ENCODE measurements at places on chromosomes 11 and 22.
A peak's percentile ranks its signal among the peaks of the same experiment; 100 is the strongest.

DNA sequence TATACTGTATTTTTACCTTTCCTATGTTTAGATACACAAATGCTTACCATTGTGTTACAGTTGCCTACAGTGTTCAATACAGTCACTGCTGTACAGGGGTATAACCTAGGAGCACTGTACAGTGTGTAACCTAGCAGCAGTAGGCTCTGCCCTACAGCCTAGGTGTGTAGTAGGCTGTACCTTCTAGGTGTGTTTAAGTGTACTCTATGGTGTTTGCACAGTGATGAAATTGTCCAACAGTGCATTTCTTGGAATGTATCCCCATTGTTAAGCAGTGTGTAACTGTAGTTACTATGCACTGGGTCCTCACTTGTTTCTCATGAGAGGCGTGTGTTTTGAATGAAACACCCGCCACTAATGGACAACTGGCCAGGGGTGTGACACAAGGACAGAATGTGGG lies 269.0 kb downstream of the OPCML start:
- DNase-seq = no peak

- DNase-seq = no peak
Observed at GRCh38 chr11:57982776-57983175, 40.9 kb upstream of the OR9Q1 start.

DNA sequence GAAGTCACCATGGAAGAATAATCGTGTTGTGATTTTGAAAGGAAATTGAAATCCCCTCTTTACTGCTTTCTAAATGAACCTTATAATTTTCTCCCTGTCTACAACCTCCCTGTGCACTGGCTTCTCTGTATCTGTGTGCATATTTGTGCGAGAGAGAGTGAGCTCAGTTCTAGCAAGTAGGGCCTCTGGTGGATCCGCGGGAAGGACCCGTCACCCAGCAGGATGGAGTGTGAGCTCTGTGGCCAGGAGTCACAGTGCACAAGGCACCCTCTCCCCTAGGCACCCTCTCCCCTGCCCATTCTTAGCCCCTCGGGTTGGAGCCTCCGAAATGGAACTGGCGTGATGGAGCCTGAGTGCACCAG lies 109.0 kb downstream of the TRIM29 start:
- DNase-seq = no peak

GRCh38 chr11:93132836-93133235 lies 65.0 kb downstream of the SLC36A4 start:
- DNase-seq = no peak

GRCh38 chr11:120925944-120926343 lies 98.0 kb upstream of the TBCEL start:
- DNase-seq = no peak

- DNase-seq = no peak
Observed at GRCh38 chr11:113446938-113447337, 28.3 kb downstream of the DRD2 start.

- no peak for DNase-seq
Observed at GRCh38 chr22:41848468-41848867, 15.6 kb downstream of the SREBF2 start.

GRCh38 chr11:103903621-103904323 lies 132.7 kb upstream of the DDI1 start:
- no peak for DNase-seq

GRCh38 chr22:40007853-40008710 lies 13.3 kb downstream of the FAM83F start:
- no peak for DNase-seq

- no peak for DNase-seq
Observed at GRCh38 chr11:65778431-65778900, 2.3 kb downstream of the AP5B1 start.

- no peak for DNase-seq
Observed at GRCh38 chr11:96207459-96208449, 135.2 kb downstream of the MAML2 start.

GRCh38 chr11:58888579-58888978 lies 44.1 kb upstream of the GLYATL2 start:
- no peak for DNase-seq

DNA sequence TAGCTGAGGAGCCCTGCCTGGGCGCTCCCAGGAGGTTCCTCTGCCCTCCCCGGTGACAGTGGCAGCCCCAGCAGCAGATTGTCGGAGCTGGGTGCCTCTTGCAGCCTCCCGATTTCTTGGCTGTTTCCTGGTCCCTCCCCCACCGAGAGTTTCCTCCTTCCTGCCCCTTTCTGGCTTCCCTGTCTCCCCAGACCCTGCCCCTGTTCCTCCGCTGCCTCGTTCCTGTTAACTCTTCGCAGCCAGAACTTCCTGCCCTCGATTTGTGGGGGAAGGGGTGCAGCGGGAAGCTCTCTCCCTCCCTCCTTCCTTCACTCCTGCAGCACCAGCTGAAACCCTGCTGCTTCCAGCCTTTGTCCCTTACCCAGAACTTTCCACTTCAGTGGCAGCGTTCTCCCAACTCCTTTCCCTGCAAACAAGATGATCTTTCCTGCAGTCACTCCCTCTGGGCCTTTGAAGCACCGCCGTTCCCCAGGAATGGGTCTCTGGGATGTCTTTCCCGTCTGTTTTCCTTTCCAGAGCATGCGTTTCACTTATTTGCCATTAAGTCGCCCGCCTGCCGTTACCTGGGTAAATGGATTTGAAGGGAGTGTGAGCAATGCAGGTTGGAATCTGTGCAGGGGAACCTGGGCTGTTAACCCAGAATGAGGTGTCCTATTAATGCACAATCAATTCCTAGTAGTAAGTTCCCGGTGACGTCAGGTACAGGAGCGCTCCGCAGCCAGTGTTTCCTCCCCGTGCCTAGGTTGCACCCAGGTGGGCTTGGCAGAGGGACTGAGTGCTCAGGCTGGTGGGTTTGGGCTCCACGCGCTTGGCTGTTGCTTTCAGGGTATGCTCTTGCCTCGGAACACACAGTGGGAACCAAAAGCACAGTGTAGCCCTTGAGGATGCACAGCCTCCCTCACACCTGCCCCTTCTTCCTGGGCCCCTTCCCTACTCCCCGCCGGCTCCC lies 4.3 kb downstream of the GRK2 start:
- no peak for DNase-seq

GRCh38 chr22:21443735-21444421 lies 23.3 kb upstream of the TMEM191C start:
- no peak for DNase-seq

GRCh38 chr22:40855979-40856512 lies 393 bp downstream of the ST13 start:
- no peak for DNase-seq

DNA sequence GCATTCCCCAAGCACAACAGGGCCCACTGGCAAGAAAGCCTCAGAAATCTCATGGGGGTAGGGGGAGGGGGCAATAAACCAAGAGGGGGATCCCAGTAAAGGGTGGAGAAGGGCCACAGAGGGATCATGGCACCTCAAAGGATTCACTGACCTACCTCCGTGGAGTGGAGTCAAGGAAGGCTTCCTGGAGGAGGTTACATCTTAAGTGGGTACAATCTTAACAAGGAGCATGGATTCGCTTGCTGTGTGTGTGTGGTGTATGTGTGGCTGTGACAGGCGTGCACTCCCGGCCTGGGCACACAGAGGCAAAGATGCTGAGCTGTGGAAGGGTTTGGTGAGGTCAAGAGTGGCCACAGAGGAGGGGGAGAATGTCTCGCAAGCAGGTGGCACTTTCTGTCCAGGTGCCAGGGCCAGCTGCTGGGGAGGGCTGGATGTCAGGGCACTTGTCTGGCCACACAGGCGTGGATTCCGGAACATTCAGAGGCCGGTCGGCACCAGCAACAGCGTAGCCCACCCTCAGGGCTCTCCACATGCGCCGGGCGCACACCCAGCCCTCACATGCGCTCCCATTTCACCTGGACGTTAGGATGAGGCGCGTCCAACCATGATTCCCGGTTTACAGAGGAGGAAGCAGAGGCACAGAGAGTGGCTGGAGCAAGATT lies 43.3 kb downstream of the WNT7B start:
- no peak for DNase-seq

- DNase-seq = no peak
Observed at GRCh38 chr11:58941838-58942237, 2.5 kb downstream of the GLYATL1 start.

DNA sequence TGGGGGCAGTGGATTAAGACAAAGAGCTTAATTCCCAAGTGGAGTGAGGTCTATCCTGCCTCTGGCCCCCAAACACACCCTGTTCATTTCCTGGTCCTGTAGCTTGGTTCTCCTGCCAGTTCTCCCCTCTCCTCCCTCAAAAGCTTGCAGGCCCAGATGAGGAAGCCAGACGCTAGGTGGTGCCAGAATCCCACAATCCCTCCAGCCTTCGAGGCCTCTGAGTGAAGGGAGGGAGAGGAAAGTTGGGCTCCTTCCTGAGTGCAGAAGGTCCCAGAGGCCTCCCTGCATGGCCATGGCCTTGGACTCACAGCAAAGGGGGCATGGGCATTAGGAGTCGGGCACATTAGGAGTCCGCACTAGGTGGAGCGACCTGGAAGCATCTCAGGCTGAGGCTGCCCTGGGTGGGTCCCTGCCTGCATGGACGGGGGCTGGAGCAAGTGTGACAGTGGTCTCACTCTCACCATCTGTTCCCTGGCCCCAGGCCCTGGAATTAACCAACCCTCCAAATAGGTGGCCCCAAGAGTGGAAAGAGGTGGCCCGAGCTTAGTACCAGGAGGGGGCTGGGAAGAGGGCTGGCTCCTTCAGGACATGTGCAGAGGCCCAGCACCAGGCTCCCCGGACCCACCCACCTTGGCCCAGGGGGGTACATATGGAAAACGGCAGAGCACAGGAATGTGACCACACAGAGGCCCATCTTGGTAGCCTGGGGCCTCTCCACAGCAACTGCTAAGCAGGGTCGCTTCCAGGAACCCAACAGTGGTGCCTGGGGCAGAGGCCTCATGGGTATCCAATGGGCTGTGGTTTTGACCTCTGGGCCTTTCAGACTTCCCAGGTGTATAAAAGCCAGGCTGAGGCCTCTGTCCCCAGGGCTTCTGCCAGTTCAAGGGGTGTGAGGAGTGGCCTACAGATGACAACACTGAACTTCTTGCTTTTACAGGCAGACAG lies 5.2 kb downstream of the FXYD2 start:
- peak; percentile 76 for DNase-seq

GRCh38 chr22:41245917-41246499 lies 5.3 kb upstream of the CHADL start:
- no peak for DNase-seq

- no peak for DNase-seq
Observed at GRCh38 chr22:30922151-30922611, 46.4 kb downstream of the MORC2 start.

GRCh38 chr11:112734207-112734606 lies 227.0 kb upstream of the NCAM1 start:
- DNase-seq = no peak

DNA sequence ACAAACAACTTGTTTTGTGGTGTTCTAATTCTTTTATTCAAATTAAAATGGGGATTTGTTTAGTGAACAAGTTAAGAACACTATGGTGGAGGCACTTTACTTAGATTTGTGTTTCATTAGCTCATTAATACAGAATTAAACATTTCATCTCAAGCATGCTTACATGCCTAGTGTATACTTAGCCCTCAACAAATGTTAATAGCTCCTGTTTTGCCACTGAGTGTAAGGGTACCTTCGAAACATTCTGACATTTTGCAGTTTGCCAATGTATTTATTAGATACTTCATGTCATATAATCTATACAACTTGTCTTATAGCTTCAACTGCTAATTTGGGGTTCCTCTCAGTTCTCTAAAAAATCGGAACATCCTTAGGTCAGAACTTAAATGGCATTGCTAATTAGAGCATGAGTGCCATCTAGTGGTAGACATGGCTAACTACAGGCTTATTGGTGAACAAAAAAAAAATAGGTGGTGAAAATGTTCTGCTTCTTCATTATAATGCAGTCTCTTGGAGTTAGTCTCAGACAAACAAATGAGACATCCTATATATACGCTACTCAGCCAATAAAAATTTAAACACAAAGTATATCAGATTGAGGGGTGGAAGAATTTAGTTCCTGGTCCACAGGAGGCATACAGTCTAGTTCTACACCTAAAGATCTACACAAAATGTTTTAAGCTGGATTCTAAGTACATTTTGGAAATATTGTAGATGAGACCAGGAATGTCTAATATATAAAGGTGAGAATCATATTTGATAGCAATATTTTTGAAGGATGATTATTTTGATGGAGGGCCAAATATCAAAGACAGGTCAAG lies 4.9 kb upstream of the CNTN5 start:
- DNase-seq = peak; percentile 39

DNA sequence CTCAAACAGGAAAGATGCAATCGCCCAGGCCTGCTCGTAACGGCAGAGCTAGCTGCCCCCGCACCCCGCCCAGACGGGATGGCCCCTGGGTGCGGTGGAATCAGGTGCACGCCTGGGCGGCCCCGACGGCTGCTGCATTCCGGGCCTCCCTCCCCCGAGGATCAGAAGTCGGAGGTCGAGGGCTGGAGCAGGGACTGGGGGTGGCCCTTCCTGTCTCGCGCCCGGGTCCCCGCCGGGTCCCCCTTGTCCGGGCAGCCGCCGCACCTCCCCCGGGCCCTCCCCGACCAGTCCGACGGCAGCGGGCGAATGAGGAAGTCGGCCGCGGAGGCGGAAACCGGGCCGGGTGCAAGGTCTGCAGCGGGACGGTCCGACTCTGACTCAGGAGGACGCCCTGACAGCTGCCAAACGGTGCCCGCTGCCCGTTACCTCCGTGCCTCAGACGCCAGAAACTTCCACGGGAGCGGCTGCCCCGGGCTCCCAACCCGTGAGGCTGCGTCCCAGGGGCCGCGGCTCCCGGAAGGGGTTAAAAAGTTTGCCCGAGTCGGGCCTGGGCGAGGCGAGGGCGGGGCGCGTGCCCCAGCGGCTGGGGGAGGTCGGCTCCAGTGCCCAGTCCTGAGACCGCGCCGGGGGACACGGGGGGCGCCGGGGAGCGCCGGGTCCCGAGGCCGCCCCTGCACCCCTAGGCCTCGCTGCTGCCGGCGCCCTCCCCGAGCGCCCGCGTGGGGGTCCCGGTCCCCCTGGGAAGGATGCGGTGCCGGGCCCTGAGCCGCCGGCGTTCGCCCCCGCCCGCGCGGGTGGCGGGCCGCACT lies 663 bp downstream of the MYH9 start:
- no peak for DNase-seq

GRCh38 chr11:126140926-126141280 lies 70.5 kb downstream of the RPUSD4 start:
- no peak for DNase-seq

- no peak for DNase-seq
Observed at GRCh38 chr22:50583294-50583861, 729 bp upstream of the CHKB start.

DNA sequence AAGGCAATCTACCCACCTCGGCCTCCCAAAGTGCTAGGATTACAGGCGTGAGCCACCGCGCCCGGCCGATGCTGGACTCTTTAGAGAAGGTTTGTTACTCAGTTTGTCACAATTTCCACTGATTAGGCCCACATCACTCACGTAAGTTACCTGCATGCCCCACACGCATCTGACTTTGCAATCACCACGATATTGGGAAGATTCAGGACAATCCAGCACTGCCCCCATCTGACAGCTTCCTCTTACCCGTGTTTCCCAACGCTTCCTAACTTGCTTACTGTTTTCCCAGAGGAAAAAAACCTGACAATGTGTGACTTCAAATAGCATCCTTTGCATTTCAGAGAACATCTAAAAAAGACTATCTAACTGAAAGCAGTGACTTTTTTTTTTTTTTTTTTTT lies 21.8 kb upstream of the EIF3M start:
- DNase-seq = no peak

GRCh38 chr11:120523196-120523595 lies 11.6 kb downstream of the GRIK4 start:
- DNase-seq = no peak
